ENCODE measurements at places on chromosomes 5 and 9. TPM values are rescaled to one million over a fixed set of nuclear protein-coding genes. Genes with fewer than 3 reads are reported as not detected.

Gene AQP3
- not detected for total RNA-seq

Gene SLCO4C1
- 0.47 TPM for total RNA-seq

Gene IL7R
- total RNA-seq: under 0.01 TPM

Gene IL9
- not detected for total RNA-seq

Gene CCNI2
- total RNA-seq: 0.16 TPM

Gene ACTBL2
- not detected for total RNA-seq

Gene GPBP1
- total RNA-seq: 159 TPM

Gene HMMR
- total RNA-seq: 3.0 TPM

Measured in occipital lobe (tissue), 3 donors.